Cortex of kidney (tissue), 1 donor: ENCODE measurements at places on chromosomes 16 and 17.

DNA sequence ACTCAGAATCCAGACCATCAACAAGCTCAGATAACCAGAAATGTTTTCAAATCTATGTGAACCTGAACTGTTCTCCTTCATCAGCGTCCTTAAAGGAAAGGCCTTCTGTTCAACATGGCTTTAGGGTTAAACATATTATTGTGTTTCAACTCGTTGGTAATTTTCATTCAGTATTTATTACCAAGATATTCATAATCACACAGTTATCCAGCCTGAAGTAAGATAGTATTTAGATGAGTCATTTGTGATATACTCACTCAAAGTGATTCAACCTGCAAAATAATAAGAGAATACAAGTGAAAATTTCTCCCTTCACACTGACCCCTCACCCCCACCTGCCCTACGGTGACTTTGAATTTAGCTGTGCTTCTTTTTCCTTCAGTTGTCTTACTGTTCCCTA, 3.0 kb downstream of the CYLD start:
- no peak for DNase-seq

DNA sequence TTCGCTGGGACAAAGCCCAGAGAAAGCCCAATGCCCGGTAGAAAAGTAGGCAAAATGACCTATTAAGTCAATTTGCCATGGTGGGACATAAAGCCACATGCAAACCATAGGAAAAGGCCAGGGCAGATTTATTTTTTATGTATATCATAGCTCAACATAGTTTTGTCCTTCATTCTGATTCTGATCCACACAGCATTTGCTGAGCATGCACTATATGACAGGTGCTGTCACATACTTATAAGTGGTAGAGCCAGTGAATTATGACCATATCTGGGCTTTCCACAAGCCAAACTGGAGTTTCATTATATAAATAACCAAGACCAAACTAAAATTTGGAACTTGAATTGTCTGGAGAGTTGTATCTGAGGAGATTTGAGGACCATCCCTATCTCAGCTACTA, 74.3 kb downstream of the CA10 start:
- DNase-seq = no peak

DNA sequence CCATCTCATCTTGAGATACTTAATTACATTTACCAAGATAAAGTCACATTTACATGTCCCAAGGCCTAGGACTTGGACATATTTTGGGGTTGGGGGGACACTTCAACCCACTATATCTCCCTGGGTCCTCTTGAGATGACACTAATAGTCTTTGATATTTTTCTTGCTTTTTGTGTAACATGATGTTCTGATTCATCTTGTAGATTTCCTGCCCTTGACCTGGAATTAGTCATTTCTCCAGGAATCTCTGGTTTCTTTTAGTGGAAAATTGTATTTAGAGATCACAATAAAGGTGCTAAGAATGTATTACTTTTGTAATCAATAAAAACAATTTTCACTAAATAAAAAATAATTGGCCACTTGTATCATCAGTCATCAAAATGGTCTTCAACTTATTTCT, 157.3 kb downstream of the VPS53 start:
- DNase-seq = no peak

DNA sequence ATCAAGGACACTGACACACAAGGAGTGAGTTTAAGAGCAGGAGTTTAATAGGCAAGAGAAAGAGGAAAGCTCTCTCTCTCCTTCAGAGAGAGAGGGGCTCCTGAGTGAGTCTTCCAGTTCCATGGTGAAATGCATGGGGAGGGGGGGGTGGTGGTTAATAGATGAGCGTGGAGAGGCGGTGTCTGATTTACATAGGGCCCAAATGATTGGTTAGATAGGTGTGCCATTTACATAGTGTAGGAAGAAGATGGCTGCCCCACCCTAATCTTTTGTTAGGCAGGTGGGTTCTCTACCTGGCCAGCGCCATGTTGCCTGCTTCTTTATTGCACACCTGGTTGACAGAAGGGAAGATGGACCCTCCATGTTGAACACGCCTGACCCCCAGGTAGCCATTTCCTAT, 250.0 kb upstream of the CACNG5 start:
- DNase-seq = no peak

GRCh38 chr17:57755480-57756070, 10.5 kb upstream of the CCDC182 start:
- no peak for DNase-seq
